ENCODE measurements at places on chromosomes 1 and 21.

DNA sequence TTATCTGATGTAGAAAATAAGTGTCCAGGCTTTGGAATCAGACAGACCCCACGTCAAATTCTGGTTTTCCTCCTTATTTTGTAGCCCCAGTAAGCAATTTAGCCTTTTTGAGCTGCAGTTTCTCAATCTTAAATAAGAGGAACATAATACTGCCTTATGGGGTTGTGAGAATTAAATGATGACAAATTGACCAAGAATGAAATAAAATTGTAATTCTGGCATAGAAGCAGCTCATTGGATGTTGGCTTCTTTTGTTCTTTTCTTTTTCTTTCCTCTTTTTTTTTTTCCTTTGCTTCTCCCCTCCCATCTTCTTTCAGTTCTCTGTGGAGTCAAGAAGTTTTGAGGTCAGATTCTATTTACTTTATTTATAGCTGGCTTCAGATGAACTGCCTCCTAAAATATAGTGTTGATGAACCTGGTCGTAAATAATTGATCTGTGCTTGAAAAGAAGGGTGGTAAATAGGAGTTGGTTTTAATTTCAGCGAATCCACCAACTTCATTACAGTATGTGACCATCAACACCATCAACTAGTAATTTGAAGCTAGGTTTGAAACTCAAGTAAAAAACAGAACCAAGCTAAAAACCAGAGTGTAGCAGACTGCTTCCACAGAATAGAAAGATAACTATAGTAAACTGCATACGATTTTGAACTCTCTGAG lies 81.1 kb downstream of the CACHD1 start:
- H3K4me3 ChIP-seq = no peak overlapping the region
- no peak for DNase-seq
- H3K36me3 ChIP-seq = no peaks in the 10 kb centered on the region
- H3K27me3 ChIP-seq = peaks cover 26% of the 10 kb centered on the region
- H3K4me1 ChIP-seq = no peaks in the 10 kb centered on the region
- no peak overlapping the region for H3K27ac ChIP-seq

DNA sequence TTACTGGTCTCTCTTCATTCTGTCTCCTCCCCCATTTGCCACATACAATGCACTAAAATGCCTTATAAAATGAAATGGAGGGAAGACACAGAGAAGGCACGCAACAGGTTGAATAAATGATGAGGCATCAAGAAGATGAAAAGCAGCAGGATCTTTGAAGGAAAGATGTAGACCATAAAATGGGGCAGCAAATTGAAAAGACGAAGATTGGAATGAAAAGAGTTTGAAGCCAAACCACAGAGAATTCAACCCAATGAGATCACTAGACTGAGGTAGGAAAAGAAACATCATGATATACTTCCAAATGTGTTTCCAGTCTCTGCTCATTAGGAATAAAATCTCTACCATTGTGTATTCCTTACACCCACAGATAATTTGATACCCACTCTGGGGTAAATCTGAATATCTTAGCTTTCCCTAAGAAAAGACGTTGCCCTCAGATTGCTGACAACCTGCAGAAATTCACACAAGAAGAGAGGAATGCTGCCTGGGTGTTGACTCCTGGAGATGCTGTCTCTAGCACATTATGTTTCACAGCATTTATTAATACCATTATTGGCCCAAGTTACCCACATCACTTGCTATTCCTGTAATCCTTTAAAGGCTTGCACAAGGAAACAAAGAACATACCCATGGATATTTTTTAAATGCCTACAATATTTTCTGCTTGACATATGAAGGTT lies 230.9 kb downstream of the LTN1 start:
- H3K4me3 ChIP-seq = no peak overlapping the region
- H3K27ac ChIP-seq = no peak overlapping the region
- no peak for DNase-seq
- peaks cover 10% of the 10 kb centered on the region for H3K4me1 ChIP-seq
- H3K36me3 ChIP-seq = peaks cover 4% of the 10 kb centered on the region
- H3K27me3 ChIP-seq = no peaks in the 10 kb centered on the region

DNA sequence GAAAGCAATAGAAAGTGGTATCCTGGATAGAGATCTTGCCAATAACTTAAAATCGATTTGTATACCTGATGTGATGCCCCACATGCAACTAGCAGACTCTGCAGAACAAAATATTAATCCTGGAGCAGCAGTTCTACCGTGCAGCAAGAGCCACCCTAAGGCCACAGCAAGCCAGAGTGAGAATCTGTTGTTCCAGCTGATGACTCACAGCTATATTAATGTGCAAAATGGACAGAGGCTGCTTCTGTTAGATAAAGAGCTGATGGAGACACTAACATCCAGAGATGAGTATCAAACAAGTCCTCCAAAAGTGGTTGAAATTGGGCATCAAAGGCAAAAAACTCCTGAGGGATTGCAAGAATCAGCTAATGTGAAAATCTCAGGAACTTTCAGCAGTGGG lies 127.8 kb downstream of the MACF1 start:
- peaks cover 57% of the 10 kb centered on the region for H3K36me3 ChIP-seq
- DNase-seq = no peak
- no peaks in the 10 kb centered on the region for H3K27me3 ChIP-seq
- H3K4me1 ChIP-seq = peaks cover 76% of the 10 kb centered on the region
- peak overlapping the region; percentile 23 for H3K4me3 ChIP-seq
- peak overlapping the region; percentile 77 for H3K27ac ChIP-seq

GRCh38 chr1:215672482-215672881 lies 105.4 kb downstream of the KCTD3 start:
- H3K27ac ChIP-seq = no peak overlapping the region
- DNase-seq = no peak
- no peaks in the 10 kb centered on the region for H3K36me3 ChIP-seq

GRCh38 chr1:165451691-165452090 lies 6.8 kb upstream of the RXRG start:
- no peak overlapping the region for H3K27ac ChIP-seq
- DNase-seq = no peak
- no peaks in the 10 kb centered on the region for H3K4me1 ChIP-seq
- H3K4me3 ChIP-seq = no peak overlapping the region
- H3K27me3 ChIP-seq = peaks cover 38% of the 10 kb centered on the region

GRCh38 chr1:208065862-208066261 lies 154.9 kb upstream of the CD34 start:
- H3K27me3 ChIP-seq = peaks cover 34% of the 10 kb centered on the region
- H3K4me1 ChIP-seq = no peaks in the 10 kb centered on the region
- H3K4me3 ChIP-seq = no peak overlapping the region
- DNase-seq = no peak
- H3K36me3 ChIP-seq = no peaks in the 10 kb centered on the region
- H3K27ac ChIP-seq = no peak overlapping the region

DNA sequence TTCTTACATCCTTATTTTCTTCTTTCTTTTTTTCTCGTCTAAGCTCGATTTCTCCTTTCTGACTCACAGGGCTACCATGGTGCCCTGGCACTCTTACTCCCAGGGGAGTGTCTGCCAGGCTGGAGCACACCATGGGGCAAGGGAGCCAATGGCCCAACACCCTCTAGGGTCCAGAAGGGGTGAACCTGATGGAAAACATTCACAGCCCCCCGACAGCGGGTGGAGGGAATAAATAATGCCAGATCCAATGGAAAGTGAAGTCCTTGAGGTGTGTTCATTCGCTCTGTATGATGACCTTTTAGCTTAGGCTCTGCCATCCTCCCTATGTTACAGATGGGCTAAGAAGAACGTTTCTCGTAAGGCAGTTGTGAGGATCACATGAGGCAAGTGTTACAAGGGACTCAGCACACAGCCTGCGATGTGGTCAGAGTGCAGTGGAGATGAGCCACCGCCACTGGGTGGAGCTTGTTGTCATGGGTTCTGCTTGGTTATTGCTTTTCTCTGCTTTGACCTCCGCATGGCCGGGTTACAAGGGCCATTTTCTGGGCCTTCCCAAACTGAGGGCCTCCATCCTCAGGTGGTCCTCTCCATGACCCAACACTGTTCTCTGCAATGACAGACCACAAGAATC lies 3.5 kb upstream of the FCMR start:
- no peaks in the 10 kb centered on the region for H3K27me3 ChIP-seq
- H3K27ac ChIP-seq = no peak overlapping the region
- H3K4me3 ChIP-seq = no peak overlapping the region
- H3K4me1 ChIP-seq = peaks cover 16% of the 10 kb centered on the region

- no peaks in the 10 kb centered on the region for H3K4me1 ChIP-seq
- no peaks in the 10 kb centered on the region for H3K36me3 ChIP-seq
- peaks cover 6% of the 10 kb centered on the region for H3K27me3 ChIP-seq
- DNase-seq = no peak
- no peak overlapping the region for H3K27ac ChIP-seq
- no peak overlapping the region for H3K4me3 ChIP-seq
Observed at GRCh38 chr1:119516247-119516646, 9.2 kb downstream of the HSD3B1 start.

GRCh38 chr1:11501491-11501897 lies 22.5 kb downstream of the DISP3 start:
- H3K27me3 ChIP-seq = peaks cover 61% of the 10 kb centered on the region
- no peak overlapping the region for H3K27ac ChIP-seq
- H3K4me3 ChIP-seq = peak overlapping the region; percentile 19
- H3K36me3 ChIP-seq = peaks cover 2% of the 10 kb centered on the region
- DNase-seq = no peak

DNA sequence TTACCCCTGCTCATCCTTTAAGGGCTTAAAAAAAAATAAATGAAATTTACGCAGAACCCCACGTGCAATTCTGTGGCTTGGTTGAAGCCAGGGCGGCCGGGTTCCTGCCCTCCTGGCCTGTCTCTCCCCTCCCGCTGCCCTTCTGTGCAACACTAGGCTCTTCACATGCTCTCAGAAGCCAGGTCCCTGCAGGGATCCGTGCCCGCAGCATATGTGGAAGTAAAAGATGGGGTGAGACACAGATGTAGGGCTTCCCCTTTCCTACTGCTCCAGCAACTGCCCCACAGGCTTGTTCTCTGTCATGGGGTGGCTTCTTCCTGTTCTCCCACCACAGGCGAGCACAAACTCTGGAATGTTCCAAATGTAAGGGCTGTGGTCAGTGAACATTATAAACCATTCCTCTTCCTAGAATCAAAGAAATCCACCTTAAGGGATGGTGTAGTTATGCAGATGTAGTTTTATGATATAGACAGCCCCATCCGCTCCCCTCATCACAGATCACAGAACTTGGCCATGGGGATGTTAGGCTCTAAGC lies 535.4 kb downstream of the KIF26B start:
- H3K4me1 ChIP-seq = no peaks in the 10 kb centered on the region
- no peak overlapping the region for H3K27ac ChIP-seq
- no peak overlapping the region for H3K4me3 ChIP-seq
- peaks cover 16% of the 10 kb centered on the region for H3K27me3 ChIP-seq
- no peak for DNase-seq
- no peaks in the 10 kb centered on the region for H3K36me3 ChIP-seq

GRCh38 chr1:25210728-25211127 lies 21.6 kb downstream of the SYF2 start:
- H3K4me3 ChIP-seq = no peak overlapping the region
- no peak for DNase-seq
- H3K27me3 ChIP-seq = peaks cover 29% of the 10 kb centered on the region
- no peaks in the 10 kb centered on the region for H3K4me1 ChIP-seq
- peaks cover 3% of the 10 kb centered on the region for H3K36me3 ChIP-seq
- no peak overlapping the region for H3K27ac ChIP-seq

DNA sequence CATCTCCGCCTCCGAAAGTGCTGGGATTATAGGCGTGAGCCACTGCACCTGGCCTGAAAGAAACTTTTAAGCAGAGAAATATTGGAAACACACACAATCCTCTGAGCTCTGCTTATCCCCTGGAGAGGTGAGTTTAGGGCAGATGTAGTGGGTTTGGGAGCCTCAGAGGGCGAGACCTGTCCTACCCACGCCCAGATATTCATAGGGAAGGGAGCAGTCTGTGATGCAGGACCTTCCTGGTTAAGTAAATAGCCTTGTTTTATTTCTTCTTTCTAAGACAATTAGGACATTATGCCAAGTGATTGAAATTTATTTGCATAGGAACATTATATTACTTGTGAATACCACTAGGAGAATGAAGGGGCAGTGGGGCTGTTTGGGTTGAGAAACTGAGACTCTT lies 18.0 kb upstream of the SLC45A1 start:
- no peaks in the 10 kb centered on the region for H3K4me1 ChIP-seq
- no peaks in the 10 kb centered on the region for H3K36me3 ChIP-seq
- H3K27ac ChIP-seq = no peak overlapping the region
- peaks cover 34% of the 10 kb centered on the region for H3K27me3 ChIP-seq
- no peak overlapping the region for H3K4me3 ChIP-seq

GRCh38 chr1:54342288-54342687 lies 63.9 kb downstream of the SSBP3 start:
- DNase-seq = no peak
- H3K27ac ChIP-seq = no peak overlapping the region
- peaks cover 51% of the 10 kb centered on the region for H3K4me1 ChIP-seq
- H3K27me3 ChIP-seq = no peaks in the 10 kb centered on the region
- H3K36me3 ChIP-seq = peaks cover 6% of the 10 kb centered on the region

GRCh38 chr1:214673576-214673975 lies 70.6 kb downstream of the CENPF start:
- no peak overlapping the region for H3K4me3 ChIP-seq
- no peaks in the 10 kb centered on the region for H3K36me3 ChIP-seq
- peaks cover 9% of the 10 kb centered on the region for H3K27me3 ChIP-seq
- no peak overlapping the region for H3K27ac ChIP-seq
- DNase-seq = no peak
- no peaks in the 10 kb centered on the region for H3K4me1 ChIP-seq

GRCh38 chr1:244548558-244549115 lies 87.6 kb downstream of the CATSPERE start:
- no peak overlapping the region for H3K4me3 ChIP-seq
- no peaks in the 10 kb centered on the region for H3K36me3 ChIP-seq
- no peaks in the 10 kb centered on the region for H3K27me3 ChIP-seq
- no peaks in the 10 kb centered on the region for H3K4me1 ChIP-seq
- no peak overlapping the region for H3K27ac ChIP-seq

DNA sequence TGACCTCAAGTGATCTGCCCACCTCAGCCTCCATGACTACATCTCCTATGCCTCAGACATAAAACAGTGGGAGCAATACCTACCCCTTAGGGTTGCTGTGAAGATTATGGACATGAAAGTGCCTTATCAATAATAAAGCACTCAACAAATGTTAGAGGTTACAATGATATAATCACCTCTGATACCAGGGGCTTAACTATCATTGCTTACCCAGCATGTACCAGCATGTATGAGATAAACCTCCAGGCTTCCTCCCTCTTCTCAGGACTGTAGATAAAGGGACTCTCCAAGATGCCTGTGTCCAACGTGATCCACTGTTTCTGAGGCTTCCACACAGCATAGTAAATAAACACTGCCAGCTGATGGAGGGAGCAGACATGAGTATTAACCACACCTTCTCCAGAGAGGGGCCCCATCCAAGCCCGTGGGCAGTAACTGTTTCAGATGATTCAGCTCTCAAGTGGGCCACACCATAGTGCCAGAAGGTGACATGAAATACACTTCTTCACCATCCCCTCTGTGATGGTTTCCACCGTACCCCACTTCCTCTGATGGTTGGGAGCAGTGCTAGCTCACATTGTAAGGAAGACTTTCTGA lies 26.2 kb downstream of the RHBDL2 start:
- DNase-seq = no peak
- H3K36me3 ChIP-seq = no peaks in the 10 kb centered on the region
- H3K27me3 ChIP-seq = no peaks in the 10 kb centered on the region

GRCh38 chr1:240282061-240282830 lies 190.6 kb downstream of the FMN2 start:
- DNase-seq = no peak
- no peak overlapping the region for H3K4me3 ChIP-seq
- no peaks in the 10 kb centered on the region for H3K4me1 ChIP-seq
- H3K27me3 ChIP-seq = no peaks in the 10 kb centered on the region
